ENCODE measurements at places on chromosomes 2 and 18. TPM values are rescaled to one million over a fixed set of nuclear protein-coding genes. Genes with fewer than 3 reads are reported as not detected.

GRCh38 chr2:78890935-78891334, 134.6 kb upstream of the REG3G start:
- no peak for DNase-seq
- no peak overlapping the region for H3K4me3 ChIP-seq

- H3K36me3 ChIP-seq, result no peaks in the 10 kb centered on the region
- no peak overlapping the region for H3K4me3 ChIP-seq
- H3K4me1 ChIP-seq, result no peaks in the 10 kb centered on the region
- no peak for DNase-seq
- H3K27ac ChIP-seq, result no peak overlapping the region
Observed at GRCh38 chr18:34921811-34922385, 119.3 kb upstream of the MAPRE2 start.

DNA sequence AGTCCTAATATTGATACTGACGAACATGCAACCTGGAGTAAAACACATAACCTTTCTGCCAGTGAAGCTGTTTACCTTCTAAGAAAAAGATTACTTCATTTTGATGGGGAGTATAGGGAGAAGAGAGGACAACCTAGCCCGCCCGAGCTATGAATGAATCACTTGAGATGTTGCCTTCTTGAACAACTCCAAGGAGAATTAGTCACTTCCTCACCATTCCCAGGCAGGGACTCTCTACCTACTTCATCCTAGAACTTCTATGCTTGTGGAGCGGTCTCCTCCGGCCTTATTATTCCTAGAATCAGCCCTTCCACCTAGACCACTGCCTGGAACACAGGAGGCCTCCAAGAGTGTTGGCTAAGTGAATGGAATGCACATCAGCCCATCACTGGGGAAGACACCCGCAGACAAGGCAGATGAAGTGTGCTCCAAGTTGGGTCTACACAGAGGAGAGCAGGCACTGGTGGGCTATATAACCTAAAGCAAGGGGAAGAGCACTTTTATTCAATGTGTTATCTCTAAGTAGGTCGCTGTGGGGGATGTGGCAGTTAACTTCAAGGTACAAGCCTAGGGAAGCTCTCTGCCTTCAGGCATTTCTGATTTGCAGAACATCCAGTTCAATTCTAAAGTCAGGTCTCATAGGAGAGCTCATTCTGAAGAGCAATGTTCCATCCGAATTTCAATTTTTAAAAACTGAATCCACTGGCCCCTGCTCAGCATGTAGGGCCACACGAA, 57.4 kb downstream of the STK39 start:
- peaks cover 15% of the 10 kb centered on the region for H3K4me1 ChIP-seq
- no peaks in the 10 kb centered on the region for H3K36me3 ChIP-seq
- no peak overlapping the region for H3K27ac ChIP-seq
- DNase-seq, result no peak

GRCh38 chr2:213627835-213628460, 343.7 kb downstream of the SPAG16 start:
- H3K36me3 ChIP-seq, result no peaks in the 10 kb centered on the region
- no peaks in the 10 kb centered on the region for H3K4me1 ChIP-seq
- no peak overlapping the region for H3K27ac ChIP-seq

DNA sequence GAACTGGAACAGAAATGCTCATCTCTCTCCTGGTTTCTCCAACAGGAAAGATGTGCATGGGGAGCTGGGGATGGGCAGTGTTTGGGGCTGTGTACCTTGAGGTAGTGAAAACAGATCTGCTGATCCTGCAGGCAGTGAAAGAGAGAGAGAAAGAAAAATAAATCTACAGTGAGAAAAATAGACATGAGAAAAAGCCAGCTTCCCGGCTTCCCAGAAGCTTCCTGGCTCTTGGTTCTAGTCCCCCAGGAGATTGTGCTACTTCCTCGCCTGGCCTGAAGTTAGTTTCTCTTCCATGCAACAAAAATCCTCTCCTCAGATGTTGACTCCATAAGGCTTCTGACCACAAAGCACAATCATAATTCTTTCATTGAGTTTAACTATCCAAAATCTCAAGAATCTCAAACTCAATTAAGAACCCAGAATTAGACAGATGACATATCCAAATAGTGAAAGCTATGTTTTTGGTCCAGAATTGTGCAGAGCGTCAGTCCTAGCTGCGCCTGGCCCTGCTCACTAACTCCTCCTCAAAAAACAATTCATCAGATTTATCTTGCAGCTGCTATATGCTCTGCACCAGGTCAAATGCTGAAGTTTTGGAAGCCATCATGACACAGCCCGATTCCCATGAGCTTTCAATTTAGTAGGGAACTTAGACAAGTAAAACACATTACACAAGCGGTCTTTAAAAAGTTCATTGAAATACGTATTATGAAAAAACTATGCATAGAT, 20.1 kb upstream of the NAB1 start:
- no peak overlapping the region for H3K4me3 ChIP-seq
- H3K27ac ChIP-seq, result no peak overlapping the region
- no peaks in the 10 kb centered on the region for H3K27me3 ChIP-seq
- no peaks in the 10 kb centered on the region for H3K4me1 ChIP-seq
- H3K36me3 ChIP-seq, result no peaks in the 10 kb centered on the region
- DNase-seq, result no peak

DNA sequence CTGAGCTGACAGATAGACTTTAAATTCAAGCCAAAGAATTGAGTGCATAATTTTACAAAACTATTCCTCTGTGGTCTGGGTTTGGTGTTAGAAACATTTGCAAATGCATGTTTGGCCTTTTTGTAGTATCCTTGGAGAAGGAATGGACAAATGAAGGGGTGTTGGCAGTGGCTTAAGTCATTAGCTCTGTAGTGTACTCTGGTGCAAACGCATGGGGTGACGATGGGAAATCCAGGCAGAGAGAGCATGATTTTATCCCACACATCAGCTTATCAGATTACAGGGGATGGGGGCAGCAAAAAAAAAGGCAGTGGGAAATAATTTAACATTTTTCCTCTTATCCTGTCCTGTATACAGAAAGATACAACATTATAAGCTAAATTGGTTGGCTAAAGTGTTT, 320.6 kb downstream of the ZNF516 start:
- no peak overlapping the region for H3K4me3 ChIP-seq
- no peak overlapping the region for H3K27ac ChIP-seq
- no peaks in the 10 kb centered on the region for H3K27me3 ChIP-seq
- H3K4me1 ChIP-seq, result no peaks in the 10 kb centered on the region
- no peak for DNase-seq

- no peaks in the 10 kb centered on the region for H3K27me3 ChIP-seq
- no peak for DNase-seq
- no peak overlapping the region for H3K4me3 ChIP-seq
- H3K27ac ChIP-seq, result no peak overlapping the region
- no peaks in the 10 kb centered on the region for H3K4me1 ChIP-seq
Observed at GRCh38 chr18:50695431-50696176, 124.2 kb downstream of the MRO start.

- no peaks in the 10 kb centered on the region for H3K36me3 ChIP-seq
- H3K27me3 ChIP-seq, result no peaks in the 10 kb centered on the region
- no peaks in the 10 kb centered on the region for H3K4me1 ChIP-seq
Observed at GRCh38 chr2:239940861-239941570, 84.1 kb downstream of the NDUFA10 start.

DNA sequence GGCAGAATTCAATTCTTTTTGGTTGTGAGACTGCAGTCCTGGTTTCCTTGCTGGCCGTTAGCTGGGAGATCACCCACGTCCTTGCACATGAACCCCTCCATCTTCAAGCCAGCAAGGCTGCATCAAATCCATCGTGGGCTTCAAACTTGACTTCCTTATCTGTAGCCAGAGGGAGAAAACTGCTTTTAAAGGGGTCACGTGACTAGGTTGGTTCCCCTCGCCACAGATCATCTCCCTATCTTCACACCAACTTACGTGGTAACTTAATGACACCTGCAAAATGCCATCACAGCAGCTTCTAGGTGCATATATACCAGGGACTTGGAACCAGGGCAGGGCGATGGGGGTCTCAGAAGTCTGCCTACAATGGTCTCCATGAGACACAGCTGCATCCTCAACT, 169.5 kb downstream of the MTCL1 start:
- no peaks in the 10 kb centered on the region for H3K36me3 ChIP-seq
- H3K27me3 ChIP-seq, result no peaks in the 10 kb centered on the region
- no peak for DNase-seq
- no peak overlapping the region for H3K4me3 ChIP-seq
- H3K4me1 ChIP-seq, result no peaks in the 10 kb centered on the region

GRCh38 chr2:207796585-207797350, 27.1 kb upstream of the FZD5 start:
- H3K27me3 ChIP-seq, result no peaks in the 10 kb centered on the region
- no peaks in the 10 kb centered on the region for H3K4me1 ChIP-seq
- no peak overlapping the region for H3K4me3 ChIP-seq
- no peak overlapping the region for H3K27ac ChIP-seq

- no peaks in the 10 kb centered on the region for H3K36me3 ChIP-seq
- H3K4me3 ChIP-seq, result no peak overlapping the region
- no peak for DNase-seq
- H3K27me3 ChIP-seq, result no peaks in the 10 kb centered on the region
Observed at GRCh38 chr2:37619959-37620300, 51.5 kb downstream of the CDC42EP3 start.

- no peaks in the 10 kb centered on the region for H3K27me3 ChIP-seq
- DNase-seq, result no peak
- no peak overlapping the region for H3K27ac ChIP-seq
- peaks cover 2% of the 10 kb centered on the region for H3K4me1 ChIP-seq
- H3K36me3 ChIP-seq, result no peaks in the 10 kb centered on the region
Observed at GRCh38 chr2:134284119-134284670, 30.3 kb downstream of the MGAT5 start.

DNA sequence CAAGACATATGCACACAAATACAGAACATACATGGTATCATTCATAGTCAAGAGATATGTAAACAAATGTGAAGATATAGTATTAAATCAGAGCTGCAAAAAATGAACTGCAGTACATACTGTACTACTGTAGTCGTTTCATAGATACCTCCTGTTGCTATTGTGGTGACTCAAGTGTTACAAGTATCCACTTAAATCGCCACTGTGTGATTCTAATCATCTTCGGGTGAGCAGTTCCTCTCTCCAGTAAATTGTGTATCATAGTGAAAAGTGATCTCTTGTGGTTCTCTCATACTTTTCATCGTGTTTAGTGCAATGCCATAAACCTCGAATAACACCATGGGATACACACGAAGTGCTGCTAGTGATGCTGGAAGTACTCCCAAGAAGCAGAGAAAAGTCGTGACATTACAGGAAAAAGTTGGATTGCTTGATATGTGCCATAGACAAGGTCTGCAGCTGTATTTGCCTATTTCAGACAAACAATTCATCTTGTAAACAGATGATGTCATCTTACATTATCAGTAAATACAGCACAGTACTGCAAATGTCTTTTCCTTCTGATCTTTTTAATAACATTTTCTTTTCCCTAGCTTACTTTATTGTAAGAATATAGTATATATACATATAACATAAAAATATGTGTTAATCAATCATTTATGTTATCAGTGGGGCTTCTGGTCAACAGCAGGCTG, 222.2 kb downstream of the BCL11A start:
- H3K27ac ChIP-seq, result no peak overlapping the region
- DNase-seq, result no peak
- H3K4me3 ChIP-seq, result no peak overlapping the region
- no peaks in the 10 kb centered on the region for H3K27me3 ChIP-seq
- H3K36me3 ChIP-seq, result no peaks in the 10 kb centered on the region

DNA sequence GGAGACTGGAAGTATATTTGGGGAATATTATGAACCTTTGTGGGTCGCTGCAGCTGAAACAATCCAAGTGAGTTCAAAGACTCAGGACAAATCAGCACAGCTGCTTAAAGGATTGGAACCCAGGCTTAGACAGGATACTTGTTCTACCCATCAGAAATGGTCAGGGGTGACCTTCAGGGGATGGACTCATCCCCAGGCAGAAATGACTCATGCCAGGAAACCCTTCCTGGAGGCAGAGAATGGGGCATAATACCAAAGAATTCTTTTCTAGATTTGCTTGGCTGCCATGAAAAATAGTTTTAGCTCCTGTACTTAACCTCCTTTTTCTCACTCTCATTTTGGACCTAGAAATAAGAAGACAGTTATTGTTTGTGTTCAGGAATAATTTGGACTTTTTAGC, 425.5 kb downstream of the TSN start:
- no peak for DNase-seq
- no peaks in the 10 kb centered on the region for H3K36me3 ChIP-seq
- no peak overlapping the region for H3K27ac ChIP-seq
- no peak overlapping the region for H3K4me3 ChIP-seq

DNA sequence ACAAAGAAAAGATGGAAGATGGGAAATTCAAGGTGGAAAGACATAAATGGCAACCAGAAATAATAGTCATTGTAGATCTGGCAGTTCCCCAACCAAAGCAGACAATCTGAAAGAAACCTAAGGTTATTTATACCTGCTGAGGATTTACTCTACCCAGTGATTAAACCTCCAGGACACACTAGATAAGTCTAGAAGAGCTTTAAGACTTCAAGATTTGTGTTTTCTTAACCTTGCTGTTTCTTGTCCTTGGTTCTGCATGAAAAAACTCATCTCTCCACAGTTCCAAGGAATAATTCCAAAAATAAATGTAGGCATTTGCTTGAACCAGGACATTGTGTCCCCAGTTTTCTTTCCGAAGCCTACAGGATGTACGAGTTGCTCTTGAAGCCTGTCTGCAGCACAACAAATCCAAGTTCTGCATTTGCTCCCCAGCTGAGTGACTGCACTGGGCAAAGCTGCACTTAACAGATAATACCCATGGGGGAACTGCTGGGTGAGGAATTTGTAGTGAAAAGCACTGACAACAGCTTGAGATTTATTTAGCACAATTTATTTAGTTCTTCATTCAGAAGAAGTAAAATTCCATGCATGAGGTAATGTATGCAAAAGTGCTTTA, 19.8 kb downstream of the DTNA start:
- no peaks in the 10 kb centered on the region for H3K36me3 ChIP-seq
- H3K4me3 ChIP-seq, result no peak overlapping the region
- no peaks in the 10 kb centered on the region for H3K4me1 ChIP-seq
- H3K27me3 ChIP-seq, result no peaks in the 10 kb centered on the region

GRCh38 chr2:180763263-180763989, 217.0 kb upstream of the UBE2E3 start:
- DNase-seq, result no peak
- H3K4me3 ChIP-seq, result no peak overlapping the region
- no peaks in the 10 kb centered on the region for H3K27me3 ChIP-seq
- no peak overlapping the region for H3K27ac ChIP-seq
- no peaks in the 10 kb centered on the region for H3K4me1 ChIP-seq

GRCh38 chr2:8872821-8873432, 35.5 kb upstream of the KIDINS220 start:
- H3K36me3 ChIP-seq, result no peaks in the 10 kb centered on the region
- no peaks in the 10 kb centered on the region for H3K4me1 ChIP-seq
- H3K4me3 ChIP-seq, result no peak overlapping the region
- no peaks in the 10 kb centered on the region for H3K27me3 ChIP-seq
- no peak overlapping the region for H3K27ac ChIP-seq
- DNase-seq, result no peak

Gene GRB14
- total RNA-seq, result 7.8 TPM

Gene TWIST2
- total RNA-seq, result 1.9 TPM

Gene CERKL
- total RNA-seq, result 0.46 TPM

Gene NYAP2
- total RNA-seq, result 0.31 TPM

Gene ZNF804A
- not detected for total RNA-seq

Gene STEAP3
- total RNA-seq, result 20.6 TPM

Gene RASGRP3
- total RNA-seq, result 1.9 TPM

Gene NXPH2
- total RNA-seq, result not detected

Gene UGT1A5
- total RNA-seq, result not detected
